ENCODE measurements at places on chromosomes 5 and 9. TPM values are rescaled to one million over a fixed set of nuclear protein-coding genes. Genes with fewer than 3 reads are reported as not detected.

DNA sequence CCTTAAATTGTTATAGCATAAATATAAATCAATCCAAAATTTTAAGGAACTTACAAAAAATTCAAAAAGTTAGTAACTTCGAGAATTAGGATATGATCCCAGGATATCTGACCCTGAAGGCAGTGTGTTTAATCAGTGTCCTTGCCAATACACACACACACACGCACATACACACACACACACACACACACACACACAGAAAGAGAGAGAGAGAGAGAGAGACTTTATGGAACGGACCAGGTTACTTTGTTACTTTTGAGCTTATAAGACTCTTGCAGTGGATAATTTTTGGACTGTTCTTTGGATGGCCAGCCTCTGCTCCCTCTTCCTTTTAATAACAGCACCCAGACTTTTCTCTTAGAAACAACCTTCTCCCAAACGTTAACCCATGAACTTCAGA, 322.9 kb downstream of the NFIB start:
- H3K27ac ChIP-seq, result no peak overlapping the region
- no peak overlapping the region for H3K4me3 ChIP-seq
- H3K27me3 ChIP-seq, result no peaks in the 10 kb centered on the region
- peaks cover 19% of the 10 kb centered on the region for H3K4me1 ChIP-seq
- peaks cover 7% of the 10 kb centered on the region for H3K36me3 ChIP-seq

DNA sequence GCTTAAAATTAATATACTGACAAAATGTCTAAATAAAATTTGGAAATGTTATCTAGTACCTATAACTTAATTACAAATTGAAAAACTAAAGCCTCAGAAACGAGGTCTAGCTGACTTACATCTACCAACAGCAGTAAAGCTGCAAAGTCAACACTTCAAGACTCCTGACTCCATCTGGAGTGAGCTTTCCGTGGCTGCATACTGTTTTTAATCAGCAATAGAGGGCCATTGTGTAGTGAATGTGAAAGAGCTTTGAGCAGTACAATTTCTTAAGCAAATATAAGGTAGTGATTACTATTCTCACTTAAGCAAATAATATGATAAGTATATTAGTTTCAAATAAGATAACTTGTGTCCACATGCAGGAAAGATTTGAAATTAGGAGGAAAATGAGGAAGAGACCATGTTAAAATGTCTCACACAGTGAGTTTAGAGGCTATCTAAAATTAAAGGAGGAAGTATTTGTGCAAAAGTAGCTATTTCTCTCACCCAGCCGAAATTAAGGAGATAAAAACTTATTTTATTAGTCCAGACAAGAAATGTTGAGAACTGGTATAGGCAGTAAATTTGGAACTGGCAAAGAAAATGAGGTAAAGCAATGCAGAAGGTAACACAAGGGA, 6.4 kb downstream of the SPINK6 start:
- DNase-seq, result no peak
- H3K27me3 ChIP-seq, result peaks cover 4% of the 10 kb centered on the region
- peaks cover 4% of the 10 kb centered on the region for H3K4me1 ChIP-seq

DNA sequence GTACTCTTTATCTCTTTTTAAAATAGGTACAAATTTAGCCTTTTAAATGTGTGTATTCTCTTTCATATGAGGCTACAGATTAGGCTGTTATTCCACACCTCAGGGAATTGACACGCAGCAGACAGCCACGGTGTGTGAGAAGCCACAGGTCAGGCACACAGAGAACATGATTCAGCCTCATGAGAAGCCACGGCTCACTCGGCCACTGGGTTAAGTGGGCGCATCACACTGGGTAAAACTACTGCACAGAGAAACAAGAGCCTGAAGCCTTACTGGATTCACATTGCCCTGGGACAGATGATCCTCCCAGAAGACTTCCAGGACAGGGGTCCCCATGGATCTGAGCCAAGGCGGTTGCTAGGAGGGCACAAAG, 28.2 kb downstream of the LPCAT1 start:
- no peaks in the 10 kb centered on the region for H3K27me3 ChIP-seq
- peaks cover 15% of the 10 kb centered on the region for H3K36me3 ChIP-seq
- no peak for DNase-seq
- H3K4me1 ChIP-seq, result no peaks in the 10 kb centered on the region
- no peak overlapping the region for H3K4me3 ChIP-seq

DNA sequence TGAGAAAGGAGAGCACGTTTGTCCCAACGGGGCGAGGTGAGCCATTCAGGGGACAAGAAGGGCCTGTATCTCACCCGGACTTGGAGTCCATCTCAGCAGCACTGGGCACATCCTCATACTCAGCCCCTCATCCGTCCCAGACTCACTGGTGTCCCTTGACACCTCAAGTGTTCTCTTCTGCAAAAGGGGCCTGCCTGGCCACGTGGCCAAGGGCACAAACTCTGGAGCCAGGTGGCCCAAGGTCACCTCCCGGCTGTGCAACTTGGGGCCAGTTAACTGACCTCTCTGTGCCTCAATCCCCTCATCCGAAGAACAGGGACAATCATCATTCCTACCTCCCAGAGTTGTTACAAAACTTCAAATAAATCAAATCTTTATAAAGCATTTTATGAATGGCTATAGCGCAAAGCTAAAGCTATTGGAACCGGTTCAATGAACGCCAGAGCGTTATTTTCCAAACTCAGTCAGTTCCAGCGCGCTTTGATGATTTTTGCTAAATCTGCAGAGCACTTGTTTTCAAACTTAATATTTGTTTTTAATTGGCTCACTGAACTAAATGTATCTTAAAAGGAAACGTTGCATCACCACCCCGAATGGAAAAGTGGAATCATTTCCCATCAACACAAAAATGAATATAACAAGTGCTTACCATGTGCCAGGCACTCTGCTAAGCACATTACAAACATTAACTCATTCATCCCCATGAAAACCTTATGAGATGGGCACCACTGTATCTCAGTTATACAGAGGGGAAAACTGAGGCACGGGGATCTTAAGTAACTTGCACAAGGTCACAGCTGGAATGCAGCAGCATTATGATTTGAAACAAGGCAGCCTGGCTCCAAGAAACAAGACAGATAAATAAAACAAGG, 49.3 kb downstream of the DUSP1 start:
- H3K27me3 ChIP-seq, result peaks cover 20% of the 10 kb centered on the region
- H3K4me1 ChIP-seq, result peaks cover 2% of the 10 kb centered on the region
- no peak for DNase-seq
- H3K27ac ChIP-seq, result no peak overlapping the region

DNA sequence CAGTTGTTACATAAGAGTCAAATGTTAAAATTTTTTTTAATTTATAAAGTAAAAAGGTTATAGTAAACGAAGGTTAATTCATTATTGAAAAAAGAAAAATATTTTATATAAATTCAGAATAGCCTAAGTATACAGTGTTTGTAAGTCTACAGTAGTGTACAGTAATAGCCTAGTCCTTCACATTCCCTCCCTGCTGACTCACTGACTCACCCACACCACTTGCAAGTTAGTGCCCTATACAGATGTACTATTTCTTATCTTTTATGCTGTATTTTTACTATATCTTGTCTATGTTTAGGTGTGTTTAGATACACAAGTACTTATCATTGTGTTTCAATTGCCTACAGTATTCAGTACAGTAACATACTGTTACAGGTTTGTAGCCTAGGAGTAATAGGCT, 57.6 kb downstream of the MAMDC2 start:
- peaks cover 4% of the 10 kb centered on the region for H3K27me3 ChIP-seq
- no peak overlapping the region for H3K27ac ChIP-seq
- H3K36me3 ChIP-seq, result no peaks in the 10 kb centered on the region
- no peak overlapping the region for H3K4me3 ChIP-seq

GRCh38 chr5:84274585-84275468, 109.9 kb downstream of the EDIL3 start:
- H3K4me1 ChIP-seq, result peaks cover 21% of the 10 kb centered on the region
- no peaks in the 10 kb centered on the region for H3K36me3 ChIP-seq
- DNase-seq, result peak; percentile 45
- H3K4me3 ChIP-seq, result no peak overlapping the region
- no peaks in the 10 kb centered on the region for H3K27me3 ChIP-seq
- no peak overlapping the region for H3K27ac ChIP-seq

GRCh38 chr5:72184408-72184807, 77.1 kb downstream of the MAP1B start:
- no peak for DNase-seq
- H3K27ac ChIP-seq, result no peak overlapping the region
- H3K4me1 ChIP-seq, result peaks cover 22% of the 10 kb centered on the region
- H3K4me3 ChIP-seq, result no peak overlapping the region
- no peaks in the 10 kb centered on the region for H3K27me3 ChIP-seq

- peaks cover 43% of the 10 kb centered on the region for H3K36me3 ChIP-seq
- DNase-seq, result no peak
- no peaks in the 10 kb centered on the region for H3K4me1 ChIP-seq
- H3K4me3 ChIP-seq, result no peak overlapping the region
- no peak overlapping the region for H3K27ac ChIP-seq
Observed at GRCh38 chr5:168749391-168750100, 170.4 kb upstream of the PANK3 start.

GRCh38 chr9:130189840-130190239, 17.6 kb downstream of the NCS1 start:
- H3K4me1 ChIP-seq, result peaks cover 60% of the 10 kb centered on the region
- no peaks in the 10 kb centered on the region for H3K27me3 ChIP-seq
- no peak for DNase-seq
- H3K36me3 ChIP-seq, result no peaks in the 10 kb centered on the region
- H3K4me3 ChIP-seq, result no peak overlapping the region

GRCh38 chr5:65086234-65086890, 317.6 kb downstream of the CWC27 start:
- DNase-seq, result no peak
- no peak overlapping the region for H3K4me3 ChIP-seq
- H3K36me3 ChIP-seq, result no peaks in the 10 kb centered on the region
- peaks cover 2% of the 10 kb centered on the region for H3K4me1 ChIP-seq
- no peak overlapping the region for H3K27ac ChIP-seq
- H3K27me3 ChIP-seq, result no peaks in the 10 kb centered on the region

DNA sequence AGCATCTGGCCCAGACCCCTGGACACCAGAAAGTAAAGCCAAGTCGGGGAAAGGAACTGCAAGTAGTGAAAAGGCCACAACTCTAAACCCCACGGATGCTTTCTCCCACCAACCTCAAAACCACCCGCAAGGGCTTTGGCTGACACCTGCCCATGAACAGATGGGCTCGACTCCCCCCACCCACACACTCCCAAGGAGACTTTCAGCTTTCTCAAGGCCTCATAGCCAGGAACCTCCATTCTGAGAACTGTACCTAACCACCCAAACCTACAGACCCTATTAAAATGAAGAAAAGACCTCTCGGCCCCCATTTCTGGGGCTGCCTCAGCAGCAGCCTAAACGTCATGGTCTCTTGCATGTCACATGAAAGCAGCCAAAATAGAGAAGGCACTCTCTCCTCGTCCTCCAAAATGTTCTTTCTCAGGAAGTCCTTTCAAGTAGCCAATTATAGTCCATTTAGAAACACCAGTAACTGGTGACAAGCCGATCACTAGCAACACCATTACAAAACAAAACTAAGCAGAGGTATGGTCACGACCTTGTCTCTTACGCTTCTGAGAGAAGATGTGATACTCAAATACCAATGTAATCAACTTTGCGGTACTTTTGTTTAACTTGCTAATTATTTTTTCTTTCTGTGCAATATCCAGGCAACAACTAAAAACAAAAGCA, 2.9 kb downstream of the B4GALT1 start:
- H3K36me3 ChIP-seq, result no peaks in the 10 kb centered on the region
- peaks cover 78% of the 10 kb centered on the region for H3K4me1 ChIP-seq
- no peak for DNase-seq
- peak overlapping the region; percentile 56 for H3K4me3 ChIP-seq
- H3K27me3 ChIP-seq, result no peaks in the 10 kb centered on the region

DNA sequence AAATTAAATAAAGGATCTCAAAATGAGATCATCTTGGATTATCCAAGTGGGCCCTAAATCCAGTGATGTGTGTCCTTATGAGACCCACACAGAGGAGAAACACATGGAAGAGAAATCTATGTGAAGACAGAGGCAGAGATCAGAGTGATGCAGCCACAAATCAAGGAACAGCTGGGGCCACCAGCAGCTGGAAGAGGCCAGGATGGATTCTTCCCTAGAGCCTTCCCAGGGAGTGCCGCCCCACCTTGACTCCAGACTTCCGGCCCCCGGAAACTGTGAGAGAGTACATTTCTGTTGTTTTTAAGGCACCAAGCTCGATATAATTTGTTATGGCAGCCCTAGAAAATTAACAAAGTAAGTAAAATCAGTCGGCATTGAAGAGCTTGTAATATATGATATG, 286.9 kb downstream of the FBXL7 start:
- DNase-seq, result no peak
- H3K4me3 ChIP-seq, result no peak overlapping the region
- H3K36me3 ChIP-seq, result peaks cover 3% of the 10 kb centered on the region
- H3K27ac ChIP-seq, result no peak overlapping the region

- DNase-seq, result no peak
- H3K36me3 ChIP-seq, result peaks cover 38% of the 10 kb centered on the region
- H3K4me3 ChIP-seq, result no peak overlapping the region
- H3K27ac ChIP-seq, result no peak overlapping the region
- H3K4me1 ChIP-seq, result peaks cover 4% of the 10 kb centered on the region
Observed at GRCh38 chr5:16784843-16785791, 151.0 kb downstream of the MYO10 start.

DNA sequence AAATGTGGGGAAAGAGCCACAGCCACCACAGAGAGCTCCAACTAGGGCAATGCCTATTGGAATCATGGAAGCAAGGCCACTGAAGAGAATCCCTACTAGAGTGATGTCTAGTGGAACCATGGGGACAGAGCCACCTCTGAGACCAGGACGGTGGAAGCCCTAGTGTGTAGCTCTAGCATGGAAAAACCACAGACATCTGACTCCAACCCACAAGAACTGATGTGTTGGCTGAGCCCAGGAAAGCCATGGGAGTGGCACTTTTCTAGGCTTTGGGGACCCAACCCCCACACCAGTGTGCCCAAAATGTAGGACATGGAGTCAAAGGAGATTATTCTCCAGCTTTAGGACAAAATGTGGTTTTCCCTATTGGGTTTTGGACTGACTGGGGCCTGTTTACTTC, 721.9 kb downstream of the BRINP1 start:
- peaks cover 10% of the 10 kb centered on the region for H3K4me1 ChIP-seq
- H3K27ac ChIP-seq, result no peak overlapping the region
- H3K4me3 ChIP-seq, result no peak overlapping the region
- no peaks in the 10 kb centered on the region for H3K36me3 ChIP-seq

DNA sequence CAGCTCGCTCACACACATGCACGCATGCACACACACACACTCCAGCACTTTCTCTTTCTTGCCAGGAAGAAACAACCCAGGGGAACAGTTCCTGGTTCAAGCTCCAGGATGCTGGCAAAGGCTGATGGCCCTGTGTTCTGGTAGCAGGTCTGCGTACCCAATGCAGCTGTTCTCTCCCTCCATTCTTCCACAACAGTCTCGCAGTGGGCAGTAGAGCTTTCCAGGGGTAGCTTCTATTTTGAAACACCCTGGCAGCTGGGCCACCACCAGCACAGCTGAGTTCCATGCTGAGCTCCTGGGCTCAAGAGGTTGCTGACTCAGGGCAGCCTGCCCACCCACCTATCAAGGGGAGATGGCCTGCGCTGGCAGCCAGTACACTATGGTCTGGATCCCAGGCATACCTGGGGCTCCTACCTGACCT, 4.7 kb downstream of the VDAC1 start:
- H3K27ac ChIP-seq, result no peak overlapping the region
- no peak overlapping the region for H3K4me3 ChIP-seq
- H3K27me3 ChIP-seq, result no peaks in the 10 kb centered on the region
- peaks cover 26% of the 10 kb centered on the region for H3K4me1 ChIP-seq
- H3K36me3 ChIP-seq, result no peaks in the 10 kb centered on the region
- no peak for DNase-seq

Gene DNAJC18
- 25.2 TPM for total RNA-seq

Gene GCNT4
- total RNA-seq, result 1.8 TPM

Gene IFNA21
- not detected for total RNA-seq

Gene SPAAR
- 0.14 TPM for total RNA-seq

Gene PHF2
- 38.5 TPM for total RNA-seq

Gene PHF19
- total RNA-seq, result 36.0 TPM
